ENCODE measurements at places on chromosomes 7 and 10.

- DNase-seq: no peak
These were observed 117.5 kb downstream of the TCF7L2 start for GRCh38 chr10:113067501-113067900.

DNA sequence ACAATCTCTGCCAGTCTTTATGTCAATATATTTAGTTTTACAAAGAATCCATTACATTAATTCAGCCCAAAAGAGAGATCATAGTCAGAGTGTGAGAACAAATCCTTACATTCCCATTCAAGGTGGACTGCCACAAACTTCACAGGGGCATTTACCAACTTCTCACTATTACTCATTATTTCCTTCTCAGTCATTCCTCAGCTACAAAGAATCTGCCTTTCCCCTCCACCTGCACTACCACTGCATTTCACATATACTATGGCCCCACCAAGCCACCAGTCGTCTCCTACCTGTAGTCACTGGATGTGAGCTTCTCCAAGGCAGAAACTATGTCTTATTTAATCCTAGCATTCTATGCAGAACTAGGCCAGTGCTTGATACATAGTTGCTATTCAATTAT is 94.3 kb downstream of the USP6NL start:
- no peak for DNase-seq

DNA sequence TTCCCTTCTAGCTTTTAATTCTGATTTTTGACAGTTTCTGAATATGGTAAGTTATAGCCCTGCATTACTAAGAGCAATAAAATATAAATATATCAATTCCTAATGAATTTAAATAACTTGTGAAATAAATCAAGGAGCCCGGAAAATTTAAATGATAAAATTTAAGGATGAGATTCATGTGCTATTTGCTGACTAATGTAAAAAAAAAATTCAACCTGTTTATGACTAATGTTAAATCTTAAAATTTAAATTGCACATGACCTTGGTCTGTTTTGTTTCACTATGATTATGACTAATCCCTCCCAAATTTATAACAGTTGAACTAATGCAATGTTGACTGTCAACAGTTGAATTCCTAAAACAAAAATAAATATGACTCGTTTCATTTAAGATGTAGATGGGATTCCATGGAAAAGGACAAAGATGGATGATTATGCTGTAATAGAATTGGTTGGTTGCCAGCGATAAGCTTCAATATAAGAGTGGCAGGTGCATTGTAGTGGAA is 419.9 kb downstream of the NRG3 start:
- no peak for DNase-seq

- no peak for DNase-seq
These were observed 24.1 kb upstream of the FFAR4 start for GRCh38 chr10:93542358-93542791.
